NCI-H2029 treated with DMSO at 0.1 percent for 48 hours (cell line): ENCODE measurements at places on chromosomes 4 and X.

DNA sequence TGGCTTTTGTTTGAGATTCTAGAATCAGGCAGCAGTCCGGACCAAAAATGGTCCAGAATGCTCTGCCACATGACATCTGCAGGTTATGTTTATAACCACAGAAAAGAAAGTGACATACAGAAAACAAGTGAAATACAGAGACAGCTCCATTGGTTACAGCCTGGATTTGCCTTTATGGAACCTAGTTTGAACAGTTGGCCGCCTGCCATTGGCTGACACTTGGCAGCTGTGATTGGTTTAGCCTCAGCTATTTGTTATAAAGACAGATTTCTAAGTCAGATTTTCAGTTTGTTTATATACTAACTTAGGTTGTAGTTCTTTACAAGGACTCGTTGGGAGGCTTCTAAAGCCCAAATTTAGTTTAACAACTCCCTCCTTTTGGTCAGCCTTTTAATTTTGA, 40.8 kb upstream of the IL9R start:
- DNase-seq = no peak

- DNase-seq = no peak
Measured at GRCh38 chrX:2709556-2709955, 18.5 kb downstream of the CD99 start.

DNA sequence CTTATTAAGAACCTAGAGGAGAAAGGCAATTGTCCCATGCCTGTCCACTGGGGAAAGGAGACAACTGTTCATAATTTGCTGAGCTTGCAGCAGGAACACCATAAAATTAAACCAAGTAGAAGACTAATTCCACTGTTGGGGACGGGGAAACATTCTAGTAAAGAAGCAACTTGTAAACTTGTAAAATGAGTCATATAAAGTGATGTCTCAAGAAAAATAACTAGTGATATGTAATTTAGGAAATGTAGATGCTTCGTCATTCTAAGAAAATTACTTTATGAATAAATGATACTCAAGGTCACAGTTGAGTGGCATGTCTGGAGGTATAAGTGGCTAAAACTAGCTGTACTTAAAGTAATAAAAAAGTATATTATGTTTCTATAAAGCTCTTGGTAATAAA, 121.2 kb upstream of the MID1 start:
- no peak for DNase-seq

DNA sequence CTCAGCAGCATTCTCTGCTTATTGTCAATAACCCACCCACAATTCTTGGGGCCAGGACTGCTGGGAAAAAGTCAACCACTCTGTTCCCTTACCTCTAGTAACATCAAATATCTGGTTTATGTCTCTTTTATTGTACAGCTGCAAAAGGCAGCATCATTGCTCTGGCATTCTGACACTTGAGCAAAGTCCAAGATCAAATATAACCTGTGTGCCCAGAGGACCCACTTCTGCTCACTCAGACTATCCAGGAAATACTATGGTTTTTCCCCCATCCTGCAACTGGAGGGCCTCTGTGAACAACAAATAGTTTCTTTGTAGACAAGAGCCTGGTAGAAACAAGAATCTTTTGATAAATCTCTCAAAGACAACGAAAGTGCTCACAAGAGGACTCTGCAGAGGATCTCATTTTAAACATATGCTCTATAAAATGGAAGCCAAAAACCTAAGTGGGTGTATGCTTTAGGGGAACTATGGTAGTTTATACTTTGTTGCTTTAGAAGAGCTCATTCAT, 154.7 kb downstream of the RAB28 start:
- DNase-seq = peak; percentile 37

GRCh38 chr4:30181918-30182317, 538.3 kb upstream of the PCDH7 start:
- no peak for DNase-seq
